ENCODE measurements at places on chromosomes 2 and 18.
A peak's percentile ranks its signal among the peaks of the same experiment; 100 is the strongest.

DNA sequence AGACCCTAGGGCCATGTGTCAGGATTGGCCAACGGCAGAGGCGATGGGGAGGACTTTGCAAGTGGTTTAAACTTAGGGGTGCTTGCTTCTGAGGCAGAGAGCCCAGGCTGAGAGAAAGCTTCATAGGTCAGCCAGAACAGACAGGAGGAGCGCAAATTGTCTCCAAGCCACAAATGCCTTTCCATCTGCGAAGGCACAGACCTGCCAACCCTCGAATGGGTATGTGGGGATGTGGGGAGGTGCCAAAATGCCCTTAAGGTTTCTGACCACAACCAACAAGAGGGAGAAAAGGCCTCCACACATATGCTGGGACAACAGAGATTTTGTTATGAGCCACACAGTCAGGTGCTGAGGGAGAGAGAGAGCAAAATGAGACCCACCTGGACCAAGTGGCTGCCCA, 283.6 kb downstream of the CYP26B1 start:
- no peak for DNase-seq

GRCh38 chr2:157792335-157793052, 83.6 kb downstream of the ACVR1 start:
- no peak for DNase-seq

- no peak for DNase-seq
Observed at GRCh38 chr2:121076498-121076820, 208.5 kb downstream of the TFCP2L1 start.

DNA sequence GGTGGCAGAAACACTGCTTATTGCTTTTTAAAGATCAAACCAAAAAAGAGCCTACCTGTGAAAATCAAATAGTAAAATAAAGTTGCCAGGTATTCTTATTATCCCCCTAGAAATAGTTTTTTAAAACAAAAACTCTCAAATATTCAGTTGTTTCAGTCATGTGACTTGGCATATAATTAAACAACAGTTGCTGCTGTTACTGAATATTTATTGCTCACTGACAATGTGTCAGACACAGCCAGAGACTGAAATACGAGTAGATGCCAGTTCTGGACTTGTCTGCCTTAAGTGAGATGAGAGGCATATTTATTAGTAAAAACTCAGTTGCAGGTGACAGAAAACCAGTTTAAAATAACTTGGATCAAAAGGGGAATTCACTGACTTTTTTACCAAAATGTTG, 106.0 kb upstream of the RAB12 start:
- DNase-seq, result no peak

DNA sequence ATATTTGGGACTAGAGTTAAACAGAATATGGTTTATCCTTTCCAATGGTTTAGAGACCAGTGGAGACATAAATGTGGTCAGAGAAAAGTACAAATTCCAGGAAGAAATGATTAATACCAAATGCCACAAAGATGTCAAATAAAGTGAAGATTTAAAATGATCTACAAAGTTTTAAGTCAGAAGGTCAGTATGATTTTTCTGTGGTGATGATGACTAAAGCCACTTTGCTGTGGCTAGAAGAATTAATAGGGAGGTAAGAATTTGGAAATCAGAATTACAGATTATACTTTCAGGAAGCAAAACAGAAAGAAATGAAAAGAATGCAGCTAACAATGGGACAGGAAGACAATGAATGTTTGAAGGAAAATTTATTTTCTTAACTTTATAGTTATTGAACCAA, 91.5 kb upstream of the CDH7 start:
- no peak for DNase-seq

DNA sequence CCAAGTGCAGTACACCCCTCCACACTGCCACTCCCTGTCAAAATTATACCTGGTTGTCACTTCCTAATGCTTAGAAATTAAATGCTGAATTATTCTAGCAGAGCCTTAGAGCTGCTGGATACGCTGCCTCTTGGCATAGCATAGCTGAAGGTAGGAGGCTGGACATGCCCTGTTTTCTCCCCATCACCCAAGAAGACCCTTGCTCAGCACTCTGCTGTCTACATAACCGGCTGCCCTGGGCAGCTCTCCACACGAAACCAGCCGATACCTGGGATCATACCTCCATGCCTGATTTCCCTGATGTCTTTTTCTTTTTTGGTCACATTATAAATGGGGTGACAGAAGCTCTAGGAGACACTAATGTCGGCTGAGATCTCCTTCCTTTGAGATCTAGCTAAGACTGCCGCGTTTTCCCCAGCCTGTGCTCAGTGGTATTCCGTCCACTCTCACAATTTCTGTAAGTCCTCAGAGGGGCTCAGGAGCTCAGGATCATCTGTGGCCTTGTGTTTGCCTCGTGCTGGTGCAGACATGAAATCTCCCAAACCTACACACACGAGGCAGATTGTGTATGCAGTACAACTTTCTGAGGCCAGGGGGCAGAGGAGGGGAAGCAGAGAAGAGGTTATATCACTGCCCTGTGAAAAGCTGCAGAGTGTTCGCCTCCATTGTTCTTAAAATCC, 13.5 kb upstream of the ZAP70 start:
- peak; percentile 88 for DNase-seq

DNA sequence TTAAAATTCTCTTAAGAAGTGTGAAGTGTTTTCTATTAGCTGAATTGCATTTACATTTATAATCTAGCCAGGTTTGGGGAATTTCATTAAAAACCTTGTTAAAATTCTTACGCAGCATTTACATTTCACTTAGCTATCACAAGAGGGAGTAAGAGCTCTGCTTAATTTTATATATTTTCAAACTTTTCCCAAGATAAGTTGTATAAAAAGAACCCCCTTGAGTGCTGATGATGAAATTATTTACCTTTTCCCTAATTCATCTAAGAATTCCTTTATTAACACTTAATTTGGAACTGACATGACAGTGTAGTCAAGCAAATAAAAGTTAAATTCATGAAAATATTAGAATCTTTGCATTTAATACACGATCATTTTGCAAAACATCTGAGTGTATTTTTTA, 54.2 kb upstream of the ZSWIM2 start:
- peak; percentile 50 for DNase-seq
